ENCODE measurements at places on chromosomes 7 and 10.
A peak's percentile ranks its signal among the peaks of the same experiment; 100 is the strongest.

GRCh38 chr10:80158126-80158525 is 25.6 kb downstream of the PLAC9 start:
- DNase-seq: no peak

DNA sequence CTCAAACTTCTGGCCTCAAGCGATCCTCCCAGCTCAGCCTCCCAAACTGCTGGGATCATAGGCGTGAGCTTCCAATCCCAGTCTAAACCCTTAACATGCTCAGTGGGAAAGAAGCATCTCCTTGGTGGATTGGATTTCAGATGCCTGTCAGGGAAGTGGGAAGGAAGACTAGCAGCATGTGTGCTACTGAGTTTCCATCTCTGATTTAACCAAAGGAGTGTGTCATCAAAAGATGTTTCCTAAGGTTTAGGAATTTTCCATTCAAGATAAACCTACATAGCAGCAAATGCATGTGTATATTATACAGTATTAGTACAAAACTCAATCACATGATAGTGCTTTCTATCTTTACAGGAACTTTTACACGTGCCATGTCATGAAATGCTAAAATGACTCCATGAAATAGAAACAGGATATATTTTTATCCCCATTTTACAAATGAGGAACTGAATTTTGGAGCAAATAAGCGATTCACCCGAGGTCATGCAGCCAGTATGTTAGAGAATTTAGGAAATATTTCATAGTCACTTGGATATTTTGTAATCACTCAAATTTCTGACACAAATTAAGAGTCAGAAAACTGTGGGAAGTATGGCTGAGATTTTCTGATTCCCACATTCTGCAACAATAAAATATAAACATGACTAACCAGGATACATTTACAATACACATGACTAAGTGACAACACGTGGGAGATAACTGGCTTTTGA is 11.4 kb upstream of the TMEM26 start:
- DNase-seq: no peak

DNA sequence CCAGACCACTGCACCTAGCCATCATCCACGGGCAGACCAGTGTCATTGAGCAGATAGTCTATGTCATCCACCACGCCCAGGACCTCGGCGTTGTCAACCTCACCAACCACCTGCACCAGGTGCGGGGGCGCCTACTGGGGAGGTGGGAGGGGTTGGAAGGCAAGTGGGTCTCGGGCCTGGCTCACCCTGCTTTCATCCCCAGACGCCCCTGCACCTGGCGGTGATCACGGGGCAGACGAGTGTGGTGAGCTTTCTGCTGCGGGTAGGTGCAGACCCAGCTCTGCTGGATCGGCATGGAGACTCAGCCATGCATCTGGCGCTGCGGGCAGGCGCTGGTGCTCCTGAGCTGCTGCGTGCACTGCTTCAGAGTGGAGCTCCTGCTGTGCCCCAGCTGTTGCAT is 4.6 kb downstream of the NFKB2 start:
- no peak for DNase-seq

DNA sequence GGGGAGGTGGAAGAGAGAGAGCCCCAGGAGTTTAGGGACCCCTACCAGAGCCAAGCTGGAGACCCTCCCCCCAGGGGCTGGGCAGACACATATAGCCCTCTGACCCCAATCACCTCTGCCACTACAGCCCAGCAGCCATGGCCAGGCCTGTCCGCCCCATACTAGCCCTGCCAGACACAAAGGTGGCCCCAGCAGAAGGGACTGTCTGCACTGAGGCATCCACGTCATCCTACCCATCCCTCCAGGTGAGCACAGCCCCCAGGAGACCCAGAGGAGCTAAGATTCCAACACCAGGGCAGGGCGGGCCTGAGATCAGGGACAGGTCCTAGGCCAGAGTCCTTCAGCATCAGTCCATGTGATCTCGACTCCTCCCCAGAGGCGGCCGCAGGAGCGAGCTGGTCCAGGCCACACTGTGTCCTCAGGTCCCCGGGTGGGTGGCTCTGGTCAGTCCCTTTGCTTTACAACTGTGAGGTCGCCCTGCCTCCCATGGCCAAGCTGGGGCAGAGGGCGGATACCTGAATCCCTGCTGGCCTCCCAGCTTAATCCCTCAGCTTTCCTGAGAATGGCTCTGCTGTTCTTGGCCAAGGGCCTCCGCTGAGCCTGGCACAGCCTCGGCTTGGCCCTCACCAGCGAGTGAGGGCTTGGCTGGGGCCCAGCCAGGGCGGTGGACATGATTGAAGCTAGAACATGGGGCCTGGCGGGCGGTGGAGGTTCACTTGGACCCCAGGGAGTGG is 14.3 kb upstream of the ELN start:
- no peak for DNase-seq

DNA sequence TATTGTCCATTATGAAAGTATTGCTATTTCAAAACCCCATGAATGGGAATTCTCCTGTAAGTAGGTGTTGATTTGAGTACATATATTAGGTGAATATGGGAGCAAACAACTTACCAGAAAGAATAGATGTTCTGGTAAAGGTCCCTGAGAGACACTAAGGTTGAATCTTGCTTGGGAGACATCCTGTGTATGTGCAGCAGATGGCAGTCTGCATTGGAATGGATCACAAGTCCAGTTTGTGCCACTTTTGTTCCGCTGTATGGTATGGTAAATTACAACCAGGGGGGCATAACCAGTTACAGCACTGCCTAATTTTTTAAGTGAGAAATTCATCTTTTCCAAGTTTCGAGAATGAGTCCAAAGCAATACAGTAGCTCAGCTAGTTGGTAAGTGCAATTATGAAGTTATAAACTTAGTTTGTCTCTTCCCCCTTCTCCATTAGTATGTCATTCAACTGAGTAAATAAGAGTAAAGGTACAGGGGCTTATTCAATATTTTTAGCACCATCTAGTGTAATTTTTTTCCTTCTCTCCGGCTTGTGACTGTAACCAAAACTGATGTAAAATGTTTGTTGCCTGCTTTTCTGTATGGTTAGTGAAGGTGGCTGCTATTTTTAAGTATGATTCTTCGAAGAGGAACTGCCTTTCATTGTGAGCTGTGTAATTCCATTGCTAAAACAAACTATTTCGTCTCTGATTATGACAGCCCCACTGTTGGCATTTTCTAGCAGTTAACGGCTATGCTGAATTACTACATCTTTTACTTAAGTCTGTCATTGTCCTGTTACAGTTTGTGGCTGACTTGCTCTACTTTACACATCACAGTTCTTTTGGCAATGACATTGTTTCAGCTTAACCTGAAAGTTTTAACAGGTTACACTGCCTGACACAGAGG is 2.8 kb downstream of the MCU start:
- no peak for DNase-seq

GRCh38 chr10:81116990-81117389 is 579.3 kb downstream of the SH2D4B start:
- no peak for DNase-seq

DNA sequence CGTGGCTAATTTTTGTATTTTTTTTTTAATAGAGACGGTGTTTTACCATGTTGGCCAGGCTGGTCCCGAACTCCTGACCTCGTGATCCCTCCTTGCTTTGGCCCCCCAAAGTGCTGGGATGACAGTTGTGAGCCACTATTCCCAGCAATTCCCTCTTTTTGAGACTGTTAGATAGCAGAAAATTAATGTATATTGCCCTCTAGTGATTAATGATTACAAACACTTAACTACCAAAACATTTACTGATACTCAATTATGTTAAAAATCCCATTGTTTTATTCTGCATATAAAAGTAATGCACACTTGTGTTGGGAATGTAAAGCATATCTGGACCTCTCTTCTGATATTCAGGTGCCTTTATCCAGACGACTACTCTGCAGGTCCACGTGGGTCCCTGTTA is 41.2 kb upstream of the COBL start:
- DNase-seq: no peak

DNA sequence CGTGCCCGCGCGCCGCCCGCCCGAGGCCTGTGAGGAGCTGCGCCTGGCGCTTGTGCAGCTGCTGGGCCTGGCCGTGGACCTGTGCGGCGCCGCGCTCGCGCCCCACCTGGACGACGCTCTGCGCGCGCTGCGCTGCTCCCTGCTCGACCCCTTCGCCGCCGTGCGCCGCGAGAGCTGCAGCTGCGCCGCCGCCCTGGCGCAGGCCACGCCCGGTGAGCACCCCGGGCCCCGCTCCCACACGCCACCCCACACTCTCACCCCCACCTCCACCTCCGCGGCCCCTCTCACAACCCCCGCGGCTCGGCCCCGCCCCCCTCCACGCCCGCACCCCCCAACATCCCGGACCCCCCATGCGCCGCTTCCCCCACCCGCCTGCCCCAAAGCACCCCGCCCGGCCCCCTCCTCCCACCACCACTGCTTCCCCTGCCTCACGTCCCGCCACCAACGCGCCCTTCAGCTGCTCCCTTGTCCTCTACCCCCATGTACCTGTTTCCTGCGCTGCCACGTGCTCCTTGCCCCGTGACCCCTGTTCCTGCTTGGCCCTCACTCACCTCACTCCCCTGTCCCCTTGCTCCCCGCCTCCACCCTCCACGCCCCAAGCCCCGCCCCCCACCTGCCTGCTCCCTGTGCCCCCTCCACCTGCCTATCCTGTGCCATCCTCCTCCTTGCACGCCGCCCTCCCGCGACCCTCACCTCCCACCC is at the start of gene PRKAR1B:
Gene PRKAR1B (minus strand): TSS at position 178 of the 702 bp plus-strand sequence. CDS start 15,776 bp downstream, outside the sequence.
- no peak for DNase-seq

DNA sequence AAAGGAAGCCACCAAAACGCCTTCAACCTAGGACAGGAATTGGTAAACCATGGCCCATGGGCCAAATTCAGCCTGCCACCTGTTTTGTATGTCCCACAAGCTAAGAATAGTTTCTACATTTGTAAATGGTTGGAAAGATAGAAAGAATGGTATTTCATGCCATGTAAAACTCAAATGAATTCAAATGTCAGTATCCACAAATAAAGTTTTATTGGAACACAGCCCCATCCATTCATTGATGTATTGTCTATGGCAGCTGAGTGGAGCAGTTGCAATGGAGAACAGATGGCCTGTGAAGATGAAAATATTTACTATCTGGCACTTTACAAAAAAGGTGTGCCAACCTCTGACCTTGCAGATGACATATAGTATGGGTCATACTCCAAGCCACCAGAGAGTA is 236.9 kb downstream of the CREB5 start:
- no peak for DNase-seq

DNA sequence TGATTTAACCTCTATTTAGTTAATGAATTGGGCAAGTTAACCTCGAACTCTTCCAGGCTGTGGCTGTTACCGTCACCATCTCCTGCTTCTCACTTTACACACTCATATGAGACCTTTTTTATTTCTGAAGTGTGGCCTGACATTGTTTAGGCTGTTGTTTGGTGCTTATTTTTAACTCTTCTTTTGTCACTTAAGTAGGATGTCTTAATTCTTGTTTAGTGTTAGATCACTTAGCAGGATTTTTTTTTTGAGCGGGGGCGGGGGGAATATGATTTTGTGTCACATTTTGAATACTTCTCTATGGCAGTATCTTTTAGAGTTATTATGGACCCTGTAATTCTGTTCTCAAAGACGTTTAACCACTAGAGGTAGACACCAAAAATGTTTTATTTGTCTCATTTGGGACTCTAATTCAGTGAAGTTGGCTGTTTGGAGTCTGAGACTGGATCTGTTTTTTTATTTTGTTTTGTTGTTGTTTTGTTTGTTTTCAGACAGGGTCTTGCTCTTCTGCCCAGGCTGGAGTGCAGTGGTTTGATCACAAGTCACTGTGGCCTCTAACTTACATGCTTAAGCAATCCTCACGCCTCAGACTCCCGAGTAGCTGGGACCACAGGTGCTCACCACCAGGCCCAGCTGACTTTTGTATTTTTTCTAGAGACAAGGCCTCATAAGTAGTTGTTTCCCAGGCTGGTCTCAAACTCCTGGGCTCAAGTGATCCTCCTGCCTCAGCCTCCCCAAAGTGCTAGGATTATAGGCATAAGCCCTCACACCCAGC is 73.5 kb downstream of the CUX1 start:
- DNase-seq: no peak

- DNase-seq: peak; percentile 34
Observed at GRCh38 chr10:118753331-118754228, 1.2 kb downstream of the CACUL1 start.

DNA sequence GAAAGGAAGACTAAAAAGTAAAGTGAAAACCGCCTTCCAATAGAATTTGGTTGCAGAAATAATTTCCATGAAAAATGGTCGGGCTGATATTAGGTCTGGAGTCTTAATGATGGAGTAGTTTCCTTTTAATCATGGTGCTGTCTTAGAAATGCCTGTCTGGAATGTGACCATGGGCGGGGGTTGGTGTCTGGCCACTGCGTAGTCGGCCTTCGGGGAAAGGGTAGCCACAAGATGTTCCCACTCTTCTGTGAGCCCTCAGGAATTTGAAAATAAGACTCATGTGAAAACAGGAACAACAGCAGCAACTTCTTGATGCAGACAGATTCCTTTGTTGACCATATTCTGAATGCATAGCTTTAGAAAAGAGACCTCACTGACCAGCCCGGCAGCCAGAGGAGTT is 176.8 kb downstream of the KIAA1217 start:
- no peak for DNase-seq

DNA sequence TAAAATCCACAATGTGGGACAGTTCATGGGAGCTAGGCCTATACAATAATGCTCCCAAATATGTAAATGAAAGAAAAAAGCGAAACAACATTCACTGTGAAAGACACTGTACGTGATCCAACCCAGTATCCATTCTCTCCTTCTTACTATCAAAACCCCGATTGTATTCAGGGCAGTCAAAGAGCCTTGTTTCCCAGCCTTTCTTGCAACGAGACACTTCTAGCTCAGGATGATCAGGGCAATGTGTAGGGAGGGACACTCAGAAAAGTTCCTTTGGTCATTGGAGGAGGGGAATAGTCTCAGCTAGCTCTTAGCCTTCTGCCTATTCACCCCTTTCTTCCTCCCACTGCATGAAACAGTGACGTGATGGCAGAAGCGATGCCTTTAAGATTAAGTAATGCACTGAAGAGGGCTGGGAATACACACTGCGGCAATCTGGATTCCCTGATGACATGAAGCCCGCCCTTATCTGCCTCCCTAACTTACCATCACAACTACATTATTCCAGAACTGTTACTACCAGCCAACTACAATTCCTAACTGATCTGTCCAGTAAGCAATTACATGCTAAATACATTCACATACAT is 27.3 kb downstream of the UBE2H start:
- DNase-seq: no peak

DNA sequence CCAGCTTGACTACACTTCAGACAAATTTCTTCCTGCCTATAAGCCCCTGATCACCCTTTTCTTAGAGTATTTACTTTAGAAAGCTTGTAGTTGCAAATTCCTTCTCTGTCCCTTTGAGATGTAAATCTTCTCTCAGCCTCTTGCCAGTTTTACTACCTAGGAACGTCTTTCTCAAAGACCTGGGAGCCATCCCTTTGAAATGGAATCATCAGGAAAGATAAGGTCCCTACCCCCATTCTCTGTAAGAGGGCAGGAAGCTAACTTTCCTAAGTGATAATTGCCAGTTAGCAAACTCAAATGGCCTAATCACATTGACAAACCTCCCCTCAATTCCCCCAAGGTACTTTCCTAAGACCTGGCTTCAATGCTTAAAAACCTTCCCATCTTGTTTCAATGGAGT is 304.5 kb downstream of the MDFIC start:
- no peak for DNase-seq

GRCh38 chr10:9437131-9437530 is 1382.6 kb downstream of the GATA3 start:
- no peak for DNase-seq

- DNase-seq: no peak
Observed at GRCh38 chr7:81361769-81362312, 408.0 kb downstream of the HGF start.
